KG1 (cell line): ENCODE measurements at places on chromosomes 6 and 20.

- DNase-seq, result no peak
These were observed 290.1 kb upstream of the PRDM1 start for GRCh38 chr6:105795913-105796517.

DNA sequence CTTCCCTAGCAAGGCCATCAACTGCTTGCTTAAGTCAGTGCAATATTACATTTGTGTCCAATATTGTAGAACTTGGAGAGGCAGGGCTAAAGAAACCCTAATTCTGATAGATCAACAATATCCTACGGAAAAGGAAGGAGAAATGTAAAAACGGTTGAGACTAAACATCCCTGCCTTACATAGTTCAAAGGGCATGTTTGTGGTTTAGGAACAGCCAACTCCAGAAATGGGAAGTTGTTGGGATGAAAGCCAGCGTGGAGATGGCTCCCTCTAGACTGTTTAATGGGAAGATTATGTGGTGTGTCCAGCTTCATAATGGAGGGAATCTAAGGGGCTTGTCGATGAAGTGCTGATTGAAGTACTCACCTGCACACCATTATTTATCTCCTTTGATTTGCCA, 145.3 kb upstream of the TENT5A start:
- no peak for DNase-seq

DNA sequence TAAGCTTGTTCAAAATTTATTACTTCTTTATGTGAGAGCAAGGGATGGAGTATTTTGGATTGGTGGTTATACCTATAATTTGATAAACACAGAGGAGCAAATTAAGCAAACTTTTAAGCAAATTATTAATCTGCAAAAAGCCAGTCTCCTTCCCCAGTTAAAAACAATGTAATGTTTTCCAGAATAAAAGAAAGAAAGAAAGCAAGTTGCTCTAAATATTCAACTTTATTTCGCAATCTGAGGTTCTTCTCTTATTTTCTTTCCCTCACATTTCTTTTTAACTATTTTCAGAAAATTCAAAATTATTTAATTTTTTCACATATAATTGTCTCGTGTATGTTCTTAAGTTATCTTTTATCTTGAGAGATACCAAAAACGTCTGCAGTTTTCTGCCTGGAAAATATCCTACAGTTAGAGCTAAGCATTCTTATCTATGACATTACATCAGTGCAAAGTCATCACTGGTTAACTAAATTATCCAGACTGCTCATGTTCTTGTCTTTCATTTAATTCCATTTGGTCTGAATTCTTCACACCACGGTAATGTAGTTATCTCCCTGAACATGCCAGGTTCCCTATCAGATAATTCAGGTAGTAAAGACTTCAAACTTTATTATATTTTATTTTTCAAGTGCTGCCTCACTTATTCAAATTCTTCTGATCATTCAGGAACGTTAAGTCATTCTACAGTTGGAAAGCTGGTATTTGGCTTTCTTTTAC, 3.3 kb upstream of the CNKSR3 start:
- no peak for DNase-seq

DNA sequence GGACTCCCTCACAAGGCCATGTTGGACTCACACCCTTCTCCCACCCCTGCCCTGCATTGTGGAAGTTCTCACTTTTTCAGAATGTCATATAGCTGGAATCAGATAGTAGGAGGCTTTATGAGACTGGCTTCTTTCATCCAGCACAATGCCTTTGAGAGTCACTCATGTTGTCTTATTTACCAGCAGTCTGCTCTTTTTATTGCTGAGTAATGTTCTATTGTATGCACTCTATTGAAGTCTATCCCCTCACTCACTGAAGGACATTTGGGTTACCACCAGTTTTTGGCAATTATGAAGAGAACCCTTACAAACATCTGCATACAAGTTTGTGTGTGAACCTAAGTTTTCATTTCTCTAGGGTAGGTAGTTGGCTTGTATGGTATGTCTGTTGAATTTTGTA, 80.8 kb upstream of the KCNK16 start:
- DNase-seq, result no peak

- no peak for DNase-seq
These were observed 227.3 kb upstream of the RSPO3 start for GRCh38 chr6:126891158-126891557.

- no peak for DNase-seq
These were observed 22.9 kb downstream of the TOX2 start for GRCh38 chr20:43937591-43937990.
